ENCODE measurements at places on chromosomes 11 and 22.
A peak's percentile ranks its signal among the peaks of the same experiment; 100 is the strongest.

DNA sequence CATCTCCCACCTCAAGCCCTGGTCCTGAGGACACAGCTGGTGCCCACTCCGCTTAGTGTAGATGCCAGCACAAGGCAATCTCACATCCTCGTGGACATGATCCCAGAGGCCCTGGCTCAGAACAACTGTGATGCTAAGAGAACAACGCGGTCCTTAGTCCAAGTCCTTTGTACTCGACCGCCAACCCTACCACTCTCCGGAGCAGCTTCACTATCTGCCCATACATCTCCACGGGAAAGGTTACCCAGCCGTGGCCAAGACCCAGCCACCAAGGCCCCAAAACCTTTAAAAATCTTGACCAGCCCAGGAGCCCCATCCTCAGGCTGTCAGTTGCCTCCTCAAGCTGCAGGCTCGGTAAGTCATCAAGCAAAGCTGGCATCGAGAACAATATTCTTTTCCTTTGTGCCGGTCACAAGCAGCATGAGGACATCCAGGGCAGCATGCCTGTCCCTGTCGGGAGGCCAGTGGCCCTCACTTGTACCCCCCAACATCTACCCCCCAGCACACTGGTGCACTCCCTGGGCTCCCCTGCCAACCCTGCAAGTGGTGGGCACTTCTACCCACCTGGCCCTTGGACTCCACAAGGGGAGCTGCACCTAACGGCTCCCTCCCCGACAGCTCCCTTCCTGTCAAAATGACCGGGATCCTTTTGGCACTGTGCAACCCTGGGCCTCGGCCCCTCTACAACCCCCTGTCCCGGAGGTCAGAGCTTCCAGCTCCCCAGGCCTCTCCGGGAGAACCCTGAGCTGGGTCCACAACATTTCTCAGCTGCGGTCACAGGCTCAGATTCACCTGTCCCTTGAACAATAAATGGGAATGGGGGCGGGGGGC lies 2.5 kb downstream of the OSBPL5 start:
- DNase-seq = no peak

DNA sequence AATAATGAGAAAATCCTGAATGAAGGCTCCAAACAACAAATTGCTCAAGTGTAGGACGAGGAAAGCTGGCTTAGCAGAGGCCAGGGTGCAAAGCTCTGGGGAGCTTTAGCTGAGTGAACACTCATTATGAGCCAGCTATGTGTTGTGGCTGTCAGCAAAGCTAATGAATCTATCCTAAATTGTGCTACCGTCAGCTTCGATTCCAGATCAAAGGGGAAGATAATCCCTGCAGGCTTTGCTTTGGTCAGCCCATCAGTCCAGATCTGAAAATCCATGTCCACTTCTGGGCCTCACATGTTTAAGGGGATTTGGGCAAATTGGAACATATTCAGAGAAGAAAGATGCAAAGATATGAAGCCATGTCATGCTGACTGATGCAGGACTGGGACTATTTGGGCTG lies 180.9 kb upstream of the ZBED5 start:
- DNase-seq = no peak

DNA sequence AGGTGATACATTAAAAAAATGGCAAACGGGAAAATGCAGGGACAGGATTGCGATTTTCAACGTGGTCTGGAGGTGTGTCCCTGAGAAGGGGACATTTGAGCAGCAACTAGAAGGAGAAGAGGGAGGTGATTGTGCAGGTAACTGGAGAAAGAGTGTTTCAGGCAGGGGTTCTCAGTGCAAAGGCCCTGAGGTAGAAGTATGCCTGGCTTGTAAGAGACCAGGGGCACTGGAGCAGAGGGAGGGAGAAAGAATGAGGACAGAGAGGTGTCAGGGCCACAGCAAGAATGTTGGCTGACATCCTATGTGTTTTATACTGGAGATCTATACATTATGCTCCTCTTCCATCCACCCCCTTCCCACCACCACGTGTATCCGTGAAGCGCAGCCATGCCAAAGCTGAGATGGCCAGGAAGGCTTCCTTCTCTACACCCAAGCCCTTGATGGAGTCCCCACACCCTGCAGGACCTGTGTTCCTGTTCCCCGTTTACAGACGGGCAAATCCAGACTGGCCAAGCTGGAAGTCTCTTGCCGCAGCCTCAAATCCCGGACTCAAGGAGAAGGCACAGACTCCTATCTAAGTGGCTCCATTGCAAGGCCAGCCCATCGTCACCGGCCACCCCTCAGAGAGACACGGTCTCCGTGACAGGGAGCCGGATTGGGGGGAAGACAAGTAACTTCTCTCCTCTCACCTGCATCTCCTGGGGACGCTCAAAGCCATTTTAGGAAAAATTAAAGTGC lies 416.1 kb downstream of the MN1 start:
- DNase-seq = no peak

GRCh38 chr22:24695561-24696511 lies 78.7 kb downstream of the PIWIL3 start:
- DNase-seq = no peak

GRCh38 chr11:84022695-84023094 lies 736.5 kb upstream of the CCDC90B start:
- DNase-seq = no peak

GRCh38 chr11:77424644-77425043 lies 49.2 kb downstream of the PAK1 start:
- no peak for DNase-seq

- DNase-seq = no peak
These were observed 104.1 kb downstream of the ATXN10 start for GRCh38 chr22:45775569-45776312.

DNA sequence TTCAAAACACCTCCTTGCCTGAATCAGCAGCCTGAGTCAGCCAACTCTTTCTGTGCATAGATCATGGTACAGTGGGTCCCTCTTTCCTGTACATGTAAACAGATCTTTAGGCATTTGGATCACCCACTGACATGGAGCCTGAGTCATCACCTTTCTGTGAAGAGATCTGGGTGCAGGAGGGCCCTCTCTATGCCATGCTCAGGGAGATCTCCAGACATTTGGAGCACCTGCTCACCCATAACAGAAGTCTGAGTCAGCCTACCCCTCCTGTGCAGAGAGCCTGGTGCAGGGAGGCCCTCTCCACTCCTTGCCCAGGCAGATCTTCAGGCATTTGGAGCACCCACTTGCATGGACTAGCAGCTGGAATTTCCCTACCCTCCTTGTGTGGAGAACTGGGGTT lies 56.2 kb upstream of the GLYAT start:
- DNase-seq = no peak

GRCh38 chr11:58451585-58451984 lies 9.5 kb upstream of the OR5B12 start:
- DNase-seq = no peak

- DNase-seq = peak; percentile 84
These were observed 25.6 kb downstream of the OR2AG2 start for GRCh38 chr11:6746086-6746618.

GRCh38 chr11:845872-846495 lies 3.3 kb downstream of the TSPAN4 start:
- DNase-seq = no peak

DNA sequence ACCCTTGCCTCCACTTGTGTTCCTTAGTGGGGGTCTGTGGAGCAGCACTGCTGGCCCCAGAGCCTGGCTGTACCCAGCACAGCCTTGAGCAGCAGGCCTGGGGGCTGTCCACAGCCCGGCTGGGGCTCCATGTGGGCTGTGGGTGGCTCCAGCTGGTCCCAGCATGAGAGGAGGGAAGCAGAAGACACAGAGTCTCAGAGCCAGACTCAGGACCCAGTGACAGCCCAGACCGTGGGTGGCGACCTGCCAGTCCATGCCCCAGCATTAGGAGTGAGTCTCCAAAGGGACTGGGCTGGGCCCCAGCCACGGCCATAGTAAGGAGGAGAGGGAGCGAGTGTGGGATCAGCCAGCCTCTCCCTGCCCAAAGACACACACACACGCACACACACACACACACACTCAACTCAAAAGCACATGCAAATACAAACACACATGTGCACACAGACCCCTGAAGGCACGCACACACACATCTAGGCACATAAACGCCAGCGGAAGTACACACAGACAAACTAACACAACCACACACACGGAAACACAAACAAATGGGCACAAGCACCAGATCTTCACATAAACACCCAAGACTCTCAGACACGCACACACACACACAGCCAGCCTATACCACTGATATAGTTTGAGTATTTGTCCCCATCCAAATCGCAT lies 16.7 kb upstream of the LRRC10B start:
- no peak for DNase-seq

GRCh38 chr11:88801484-88802123 lies 264.2 kb downstream of the GRM5 start:
- DNase-seq = no peak

DNA sequence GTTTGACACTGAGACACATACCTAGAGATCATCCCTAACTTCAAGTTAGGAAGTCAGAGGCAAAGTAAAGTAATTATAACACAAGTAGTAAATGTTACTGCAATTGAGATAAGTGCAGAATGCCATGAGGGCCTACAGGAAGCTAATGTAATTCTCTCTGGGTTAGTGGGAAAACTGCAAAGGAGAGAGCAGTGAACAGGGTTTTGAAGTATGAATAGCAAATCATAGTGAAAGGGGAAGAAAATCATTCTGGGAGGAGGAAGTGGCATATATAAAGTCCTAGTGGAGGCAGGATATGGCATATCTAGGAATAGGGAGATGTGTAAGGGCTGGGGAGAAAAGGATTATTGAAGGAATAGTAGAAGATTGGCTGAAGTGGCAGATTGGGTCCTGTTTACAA lies 27.9 kb downstream of the RNF169 start:
- DNase-seq = no peak

- no peak for DNase-seq
These were observed 298.3 kb downstream of the NTM start for GRCh38 chr11:131668500-131669400.

GRCh38 chr11:46381819-46382645 lies 563 bp downstream of the MDK start:
- DNase-seq = no peak

DNA sequence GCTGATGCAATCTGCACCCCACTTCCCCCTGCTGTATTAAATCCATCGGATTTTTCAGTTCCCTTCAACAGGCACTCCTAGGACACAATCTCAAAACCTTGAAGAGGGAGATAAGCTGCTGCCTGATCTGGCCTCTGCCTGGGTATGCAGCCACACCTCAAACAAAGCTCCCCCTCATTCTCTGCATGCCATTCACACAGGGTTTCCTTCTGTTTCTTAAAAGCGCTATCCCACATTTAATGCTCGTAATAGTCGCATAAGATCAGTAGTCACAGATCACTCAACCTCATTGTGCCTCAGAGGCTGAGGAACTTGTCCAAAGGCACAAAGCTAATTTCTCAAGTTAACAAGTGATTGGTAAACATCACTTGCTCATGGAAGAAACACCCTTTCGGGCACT lies 34.0 kb downstream of the UQCR10 start:
- no peak for DNase-seq

DNA sequence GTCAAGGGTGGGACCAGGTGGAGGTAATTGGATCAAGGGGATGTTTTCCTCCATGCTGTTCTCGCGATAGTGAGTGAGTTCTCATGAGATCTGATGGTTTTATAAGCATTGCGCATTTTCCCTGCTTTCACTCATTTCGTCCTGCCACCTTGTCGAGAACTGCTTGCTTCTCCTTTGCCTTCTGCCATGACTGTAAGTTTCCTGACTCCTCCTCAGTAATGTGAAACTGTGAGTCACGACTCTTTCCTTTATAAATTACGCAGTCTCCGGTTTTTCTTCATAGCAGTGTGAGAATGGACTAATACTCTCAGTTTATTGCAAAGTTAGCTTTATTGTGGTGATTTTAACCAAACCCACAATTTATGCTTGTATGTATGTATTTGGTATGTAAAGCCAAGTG lies 878.5 kb upstream of the ANO3 start:
- no peak for DNase-seq

GRCh38 chr11:124736736-124737135 lies 3.0 kb upstream of the NRGN start:
- no peak for DNase-seq

- DNase-seq = no peak
These were observed 47.7 kb upstream of the SC5D start for GRCh38 chr11:121244884-121245283.

GRCh38 chr11:100562128-100562527 lies 125.0 kb upstream of the ARHGAP42 start:
- no peak for DNase-seq

DNA sequence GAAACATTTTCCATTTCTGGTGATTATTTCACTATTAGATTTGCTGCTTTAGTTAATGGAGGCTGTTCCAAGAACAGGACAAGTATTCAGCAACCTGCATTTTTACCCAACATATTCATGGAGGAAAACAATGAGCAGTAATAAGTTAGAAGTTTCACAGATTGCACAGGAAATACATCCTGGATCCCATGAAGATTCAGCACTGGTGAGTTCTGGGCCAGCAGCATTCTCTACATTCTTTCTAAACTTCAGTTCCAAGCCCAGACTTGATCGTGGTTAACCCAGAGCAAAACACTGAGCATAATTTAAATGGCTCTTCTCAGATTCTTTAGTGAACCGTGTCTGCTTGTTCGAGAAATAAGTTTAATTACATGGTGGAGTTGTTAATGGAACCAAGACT lies 3.8 kb downstream of the FJX1 start:
- DNase-seq = no peak

DNA sequence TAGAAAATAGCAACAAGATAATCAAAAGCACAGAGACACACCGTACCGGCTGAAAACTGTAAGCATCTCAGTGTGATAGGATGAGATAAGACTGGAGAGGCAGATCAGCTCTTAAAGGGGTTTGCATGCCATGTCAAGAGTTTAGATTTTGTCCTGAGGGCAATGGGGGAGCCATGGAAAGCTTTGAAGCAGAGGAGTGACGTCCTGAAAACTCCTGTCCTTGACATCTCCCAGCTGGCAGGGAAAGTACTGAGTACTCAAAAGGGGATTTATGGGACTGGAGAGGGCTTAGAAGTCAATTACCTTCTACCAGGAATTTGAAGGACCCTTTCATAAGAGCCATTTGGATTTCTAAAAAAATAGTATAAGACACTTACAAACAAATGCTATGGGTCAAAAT lies 420.5 kb upstream of the NARS2 start:
- DNase-seq = no peak

- peak; percentile 27 for DNase-seq
These were observed 38.2 kb downstream of the BRD1 start for GRCh38 chr22:49789289-49790141.

- DNase-seq = no peak
These were observed 67.6 kb downstream of the BARX2 start for GRCh38 chr11:129443276-129443675.

DNA sequence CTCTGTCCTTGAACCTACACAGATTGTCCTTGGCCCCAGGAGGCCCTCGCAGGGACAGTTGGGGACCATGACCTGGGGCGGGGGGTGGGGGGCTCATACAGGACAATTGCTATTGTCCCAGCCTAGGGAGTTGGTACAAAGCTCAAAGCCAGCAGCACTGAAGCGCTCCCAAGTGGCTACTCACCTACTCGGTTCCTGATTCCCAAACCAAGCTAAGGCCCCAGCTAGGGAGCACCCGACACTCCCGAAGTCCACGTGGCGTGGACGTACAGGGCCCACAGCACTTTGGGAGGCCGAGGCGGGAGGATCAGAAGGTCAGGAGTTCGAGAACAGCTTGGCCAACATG lies 80.6 kb downstream of the CELSR1 start:
- no peak for DNase-seq

GRCh38 chr22:46007848-46008261 lies 30.9 kb upstream of the WNT7B start:
- DNase-seq = no peak

All from T-helper 1 cell (primary cell).